NCI-H1930 (cell line): ENCODE measurements at places on chromosomes 1 and 21.

DNA sequence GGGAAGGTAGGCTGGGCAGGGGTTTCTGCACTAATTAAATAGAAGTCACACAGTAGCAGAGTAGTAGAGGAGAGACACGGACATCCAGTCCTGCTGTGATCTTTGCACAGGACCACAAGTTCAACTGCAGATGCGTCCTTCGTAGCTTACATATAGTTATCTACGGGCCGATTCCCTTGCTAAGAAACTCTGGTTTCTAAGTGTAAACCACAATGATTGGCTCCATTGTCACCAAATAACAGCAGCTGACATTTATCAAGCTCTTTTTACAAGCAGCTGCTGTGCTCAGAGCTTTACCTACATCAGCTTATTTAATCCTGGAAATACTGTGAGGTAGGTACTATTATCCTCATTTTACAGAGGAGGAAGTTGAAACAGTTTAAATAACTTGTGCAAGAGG lies 3.1 kb downstream of the SLC45A3 start:
- DNase-seq = no peak

- no peak for DNase-seq
Measured at GRCh38 chr1:11874258-11874562, 15.5 kb upstream of the NPPB start.

DNA sequence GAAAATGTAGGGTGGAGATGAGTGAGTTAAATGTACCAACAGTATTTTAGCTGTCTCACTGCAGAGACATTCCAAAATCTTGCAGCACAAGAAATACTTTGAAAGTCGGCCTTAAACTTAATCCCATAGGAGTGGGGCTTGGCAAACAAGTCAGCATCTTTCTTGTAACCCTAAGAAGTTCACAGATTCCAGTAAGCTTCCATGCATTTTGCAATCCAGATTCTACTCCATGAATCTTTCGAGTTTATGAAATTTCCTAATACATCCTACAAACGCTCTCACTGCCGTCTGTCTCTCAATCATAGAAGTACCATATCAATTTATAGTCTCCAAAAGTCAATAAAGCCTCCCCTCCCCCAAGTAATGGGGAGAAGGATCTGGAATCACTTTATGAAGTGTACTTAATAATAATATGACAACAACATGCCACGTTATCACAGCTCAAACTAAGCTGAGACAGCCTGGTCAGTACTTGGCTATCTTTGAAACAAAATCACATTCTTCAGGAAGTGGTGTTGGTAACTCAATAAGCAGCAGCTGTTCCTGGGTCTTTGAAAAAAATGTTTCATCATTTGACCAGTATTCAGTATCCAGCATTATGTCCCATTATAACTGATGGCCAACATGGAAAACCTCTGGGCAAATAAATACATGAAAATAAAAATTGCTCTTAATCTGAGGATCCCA lies 317.4 kb upstream of the RUNX1 start:
- peak; percentile 69 for DNase-seq

- no peak for DNase-seq
Measured at GRCh38 chr1:180633057-180634056, 1.5 kb downstream of the XPR1 start.

DNA sequence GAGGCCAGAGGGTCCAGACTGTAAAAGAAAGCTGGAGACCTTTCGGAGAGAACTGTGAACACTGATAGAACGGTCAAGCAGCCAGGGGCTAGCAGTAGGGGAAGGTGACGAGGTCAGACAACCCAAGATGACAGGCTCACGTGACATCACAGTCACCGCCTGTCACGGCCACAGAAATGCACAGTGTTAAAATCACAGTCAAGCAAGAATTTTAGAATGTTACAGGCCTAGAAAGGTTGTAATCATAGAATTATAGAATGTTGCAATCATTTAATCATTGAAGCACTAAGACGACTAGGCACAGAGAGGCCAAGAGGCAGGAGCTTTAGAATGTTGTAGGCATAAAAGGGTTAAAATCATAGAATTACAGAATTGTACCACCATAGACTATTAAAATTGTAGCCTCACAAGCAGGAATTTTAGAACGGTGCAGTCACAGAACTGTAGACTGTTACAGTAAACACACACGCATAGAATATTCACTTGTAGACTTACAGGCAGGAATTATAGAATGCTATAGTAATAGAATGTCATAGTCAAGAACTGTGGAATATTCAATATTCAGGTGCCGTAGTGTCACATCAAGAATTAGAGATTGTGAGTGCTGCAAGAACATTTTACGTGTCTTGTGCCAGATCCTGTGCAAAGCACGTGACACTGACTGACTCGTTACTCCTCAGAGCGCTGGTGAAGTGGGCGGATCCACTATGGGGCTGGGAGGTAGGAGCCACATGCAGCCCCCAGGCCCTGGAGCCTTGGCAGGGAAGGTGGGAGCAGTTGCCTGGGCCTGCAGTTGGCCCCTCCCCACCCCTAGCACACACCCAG lies 118.1 kb downstream of the EPHB2 start:
- no peak for DNase-seq

- no peak for DNase-seq
Measured at GRCh38 chr1:20125100-20125499, 5.8 kb upstream of the PLA2G2D start.

- no peak for DNase-seq
Measured at GRCh38 chr1:210372931-210373627, 44.4 kb downstream of the HHAT start.

GRCh38 chr1:36109041-36109679 lies 15.9 kb downstream of the COL8A2 start:
- no peak for DNase-seq

DNA sequence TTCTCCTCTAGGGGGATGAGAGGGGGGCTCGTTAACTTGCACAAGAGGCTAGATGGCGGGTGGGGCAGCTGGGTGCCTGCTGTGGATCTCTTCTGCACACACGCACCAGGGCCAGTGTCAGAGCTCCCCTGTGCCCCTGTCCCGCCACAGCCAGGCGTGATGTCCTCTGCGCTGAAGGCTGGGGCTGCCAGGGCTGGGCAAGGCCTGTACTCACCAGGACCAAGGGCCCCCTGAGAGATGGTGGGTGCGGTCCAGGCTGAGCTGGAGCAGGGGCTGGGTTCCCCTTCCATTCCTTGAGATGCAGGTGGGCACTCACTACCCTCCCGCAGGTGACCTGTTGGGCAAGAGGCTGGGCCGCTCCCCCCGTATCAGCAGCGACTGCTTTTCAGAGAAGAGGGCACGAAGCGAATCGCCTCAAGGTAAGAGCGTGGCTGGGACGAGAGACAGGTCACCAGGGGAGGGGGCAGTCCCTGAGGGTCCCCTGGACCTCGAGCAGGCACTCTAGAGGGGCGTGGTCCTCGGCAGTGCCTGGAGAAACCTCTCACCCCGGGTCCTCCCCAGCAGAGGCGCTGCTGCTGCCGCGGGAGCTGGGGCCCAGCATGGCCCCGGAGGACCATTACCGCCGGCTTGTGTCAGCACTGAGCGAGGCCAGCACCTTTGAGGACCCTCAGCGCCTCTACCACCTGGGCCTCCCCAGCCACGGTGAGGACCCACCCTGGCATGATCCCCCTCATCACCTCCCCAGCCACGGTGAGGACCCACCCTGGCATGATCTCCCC lies 15.2 kb downstream of the SAMD11 start:
- no peak for DNase-seq

- DNase-seq = no peak
Measured at GRCh38 chr1:146031476-146031875, 9.9 kb upstream of the HJV start.

DNA sequence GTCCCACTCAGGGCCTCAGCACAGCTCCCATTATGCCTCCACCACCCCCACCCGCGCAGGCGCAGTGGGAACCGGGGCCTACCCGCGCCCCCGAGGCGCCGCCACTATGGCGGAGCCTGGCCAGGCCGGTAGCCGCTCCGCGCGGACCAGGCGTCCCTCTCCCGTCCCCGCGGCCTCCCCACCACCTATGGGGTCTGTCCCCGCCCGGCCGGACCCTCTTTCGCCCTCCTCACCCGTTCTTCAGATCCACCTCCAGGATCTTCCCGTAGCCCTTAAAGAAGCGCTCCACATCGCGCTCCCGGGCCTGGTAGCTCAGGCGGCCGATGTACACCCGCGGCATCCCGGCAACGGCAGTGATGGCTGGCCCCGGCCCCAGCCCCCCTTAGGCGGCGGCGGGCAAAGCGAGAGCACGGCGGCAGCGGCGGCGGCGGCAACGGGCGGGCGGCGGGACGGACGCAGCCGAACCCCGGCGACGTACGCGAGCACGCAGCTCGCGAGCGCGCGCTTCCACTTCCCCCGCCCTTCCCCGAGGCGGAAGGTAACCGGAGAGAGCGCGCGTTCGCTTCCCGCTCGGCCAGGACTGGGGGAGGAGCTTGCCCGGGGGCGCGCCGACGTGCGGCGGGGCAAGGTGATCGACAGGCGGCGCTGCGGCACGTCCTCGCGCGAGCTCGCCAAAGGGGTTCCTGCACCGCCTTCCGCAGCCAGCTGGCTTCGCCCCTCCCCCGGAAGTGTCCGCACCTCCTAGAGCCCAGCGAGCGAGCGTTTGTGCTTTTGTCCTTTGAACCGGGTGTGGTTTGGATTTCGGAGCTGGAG lies at the start of gene SRSF4:
TSS of gene SRSF4 (minus strand) at position 488 of the 813 bp plus-strand sequence. CDS start at position 340, 148 bp downstream.
- peak; percentile 98 for DNase-seq

GRCh38 chr1:47930210-47930840 lies 66.9 kb downstream of the TRABD2B start:
- DNase-seq = no peak

GRCh38 chr1:85440612-85441011 lies 24.3 kb downstream of the DDAH1 start:
- no peak for DNase-seq

DNA sequence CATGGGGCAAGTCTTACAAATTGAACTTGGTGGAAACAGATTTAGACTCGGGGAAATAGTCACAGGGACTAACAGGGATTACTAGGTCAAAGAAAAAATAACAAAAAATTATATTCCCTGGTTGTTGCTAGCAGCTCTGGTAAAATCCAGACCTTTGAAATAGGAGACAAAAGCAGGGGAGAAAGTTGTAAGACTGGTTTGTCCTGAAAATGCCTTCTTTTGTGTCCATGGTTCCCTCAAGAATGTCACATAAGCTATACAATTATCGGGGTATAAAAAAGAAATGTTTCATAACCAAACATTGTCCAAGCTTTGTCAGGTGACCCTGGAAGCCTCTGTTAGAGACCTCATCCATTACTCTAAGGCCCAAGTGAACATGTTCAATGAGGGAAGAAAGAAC lies 33.1 kb downstream of the KIAA0319L start:
- no peak for DNase-seq

DNA sequence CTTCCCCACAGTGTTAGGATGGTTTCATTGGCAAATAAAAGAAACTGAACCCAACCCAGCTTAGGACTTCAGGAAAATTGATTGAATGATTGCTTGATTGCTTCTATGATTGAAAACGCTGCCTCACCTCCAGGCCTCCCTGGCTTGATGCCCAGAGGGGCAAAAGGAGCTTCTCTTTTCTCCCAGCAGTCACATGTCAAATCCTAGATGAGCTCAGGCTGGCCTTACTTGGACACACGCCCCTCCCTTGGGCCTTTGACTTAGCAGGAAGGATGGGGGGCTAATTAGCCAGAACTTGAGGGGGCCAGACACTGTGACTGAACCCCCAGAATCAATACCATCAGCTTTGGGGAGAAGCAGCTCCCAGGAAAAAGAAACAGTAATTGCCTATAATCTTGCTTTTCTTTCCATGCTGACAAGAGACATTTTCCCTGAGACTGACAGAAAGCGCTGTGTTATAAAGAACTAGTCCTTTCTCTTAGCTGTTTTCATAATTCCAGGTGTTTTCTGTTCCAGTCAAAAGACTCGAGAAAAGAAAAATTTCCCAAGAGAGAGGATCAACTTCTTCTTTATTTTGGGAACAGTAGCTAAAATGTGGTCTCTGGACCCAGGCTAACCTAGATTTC lies 50.8 kb upstream of the ATP5PO start:
- DNase-seq = no peak

DNA sequence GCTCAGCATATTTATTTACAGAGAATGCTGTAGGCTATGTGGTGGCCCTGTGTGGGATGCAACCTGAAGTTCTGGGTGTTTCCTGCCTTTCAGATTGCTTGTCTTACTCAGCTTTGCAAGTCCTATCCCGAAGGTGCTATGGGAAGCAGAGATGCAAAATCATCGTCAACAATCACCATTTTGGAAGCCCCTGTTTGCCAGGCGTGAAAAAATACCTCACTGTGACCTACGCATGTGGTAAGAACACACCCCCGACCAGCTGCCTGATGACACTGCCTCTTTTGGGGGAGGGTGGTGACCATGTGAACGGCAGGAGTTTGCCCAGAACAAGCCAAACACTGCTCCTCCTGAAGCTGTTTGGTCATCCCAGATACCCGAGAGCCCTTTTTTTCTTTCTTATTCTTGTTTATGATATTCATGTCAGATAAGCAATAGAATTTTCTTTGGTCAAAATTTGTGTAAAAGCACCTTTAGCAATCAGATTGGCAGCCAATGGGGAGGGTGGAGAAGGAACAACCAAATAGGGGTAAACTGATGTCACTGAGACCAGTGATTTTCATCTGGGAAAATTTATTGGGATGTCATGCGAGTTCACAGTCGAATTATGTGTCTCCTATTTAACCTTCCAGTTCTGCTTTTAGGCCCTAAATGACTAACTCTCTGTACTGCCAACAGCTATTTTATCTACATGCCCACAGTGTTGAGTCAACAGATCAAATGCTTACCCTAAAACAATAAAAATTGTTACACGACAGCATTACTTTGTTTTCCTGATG lies 82.6 kb downstream of the EVA1C start:
- no peak for DNase-seq

- DNase-seq = no peak
Measured at GRCh38 chr1:7808253-7808844, 24.3 kb downstream of the PER3 start.
